Testis (tissue), 5 donors: ENCODE measurements at places on chromosomes 1 and 21. TPM values are rescaled to one million over a fixed set of nuclear protein-coding genes. Genes with fewer than 3 reads are reported as not detected.
A peak's percentile ranks its signal among the peaks of the same experiment; 100 is the strongest.

ADAMTSL4 gene
- 14.2 TPM for polyA plus RNA-seq

DNA sequence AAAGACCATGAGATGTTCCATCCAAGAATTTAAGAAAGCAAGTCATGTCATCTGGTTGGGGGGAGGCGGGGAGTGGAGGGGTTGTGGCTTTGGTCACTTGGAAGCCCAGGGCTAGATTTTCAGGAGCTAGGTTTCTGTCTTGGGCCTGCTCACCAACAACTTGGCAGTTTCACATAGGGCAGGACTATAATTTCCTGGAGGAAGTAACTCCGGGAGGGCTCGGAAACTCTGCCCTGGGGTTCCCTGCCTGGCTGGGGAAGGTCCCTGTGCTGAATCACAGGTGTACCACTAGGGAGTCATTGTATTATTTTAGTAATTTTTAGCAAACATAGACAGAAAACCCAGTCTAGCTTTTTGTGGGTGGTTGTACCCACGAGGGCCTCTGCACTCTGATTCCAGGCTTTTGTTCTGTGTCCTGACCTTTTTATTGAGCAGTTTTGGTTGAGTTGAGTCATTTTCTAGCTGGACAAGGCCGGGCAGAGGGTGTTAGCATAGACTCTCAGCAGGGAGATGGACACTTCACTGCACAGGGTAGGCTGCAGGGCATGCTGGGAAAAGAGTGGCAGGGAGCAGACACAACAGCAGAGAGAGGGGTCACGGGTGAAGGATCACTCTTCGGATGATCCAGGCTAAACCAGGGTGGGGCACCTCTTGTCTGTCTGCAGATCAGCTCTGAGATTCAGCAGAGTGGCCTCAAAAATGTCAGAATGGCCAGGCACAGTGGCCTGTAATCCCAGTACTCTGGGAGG is 144.7 kb downstream of the GRIK3 start:
- no peak overlapping the region for H3K4me3 ChIP-seq
- H3K27me3 ChIP-seq = no peaks in the 10 kb centered on the region
- no peaks in the 10 kb centered on the region for H3K36me3 ChIP-seq
- DNase-seq = no peak
- H3K27ac ChIP-seq = no peak overlapping the region

DNA sequence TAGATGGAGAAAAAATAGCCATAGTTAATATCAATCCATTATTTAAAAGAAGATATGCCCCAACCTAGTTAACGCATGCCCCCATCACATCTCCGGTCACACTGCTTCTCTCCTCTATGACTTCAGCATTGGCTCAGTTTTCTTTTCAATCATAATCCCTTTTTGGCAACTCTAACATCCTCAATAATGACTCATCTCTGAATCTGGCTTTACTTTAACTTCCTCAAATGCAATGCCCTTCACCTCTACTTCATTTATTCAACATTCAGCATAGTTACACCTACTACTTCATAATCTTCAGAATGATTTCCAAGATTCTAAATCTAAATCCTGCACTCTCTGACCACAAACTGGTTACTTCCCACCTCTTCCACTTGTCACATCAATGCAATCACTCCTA is 417.3 kb downstream of the USH2A start:
- H3K4me3 ChIP-seq = no peak overlapping the region
- no peaks in the 10 kb centered on the region for H3K4me1 ChIP-seq
- no peaks in the 10 kb centered on the region for H3K36me3 ChIP-seq
- DNase-seq = no peak

ATF6 gene
- 22.6 TPM for polyA plus RNA-seq

MX1 gene
- 18.0 TPM for polyA plus RNA-seq

DNA sequence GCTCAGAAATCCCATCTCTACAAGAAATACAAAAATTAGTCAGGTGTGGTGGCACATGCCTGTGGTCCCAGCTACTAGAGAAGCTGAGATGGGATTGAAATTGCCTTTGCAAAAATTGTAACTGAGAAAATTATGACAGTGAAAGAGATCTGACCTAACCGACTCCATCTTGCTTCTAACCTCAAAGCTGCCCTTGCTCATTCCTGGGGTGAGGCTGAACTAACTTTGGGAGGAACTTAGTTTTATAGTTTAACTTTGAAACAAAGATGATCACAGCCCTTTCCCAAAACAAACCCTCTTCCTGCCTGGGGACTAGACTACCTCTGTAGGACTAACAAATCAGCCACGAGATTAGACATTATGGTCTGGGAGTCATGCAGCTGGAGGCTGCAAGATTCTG is 33.8 kb upstream of the ERO1B start:
- no peak overlapping the region for H3K4me3 ChIP-seq
- H3K36me3 ChIP-seq = no peaks in the 10 kb centered on the region
- no peaks in the 10 kb centered on the region for H3K27me3 ChIP-seq
- no peaks in the 10 kb centered on the region for H3K4me1 ChIP-seq

- no peaks in the 10 kb centered on the region for H3K27me3 ChIP-seq
- no peak overlapping the region for H3K27ac ChIP-seq
- no peaks in the 10 kb centered on the region for H3K4me1 ChIP-seq
- no peaks in the 10 kb centered on the region for H3K36me3 ChIP-seq
- H3K4me3 ChIP-seq = no peak overlapping the region
- DNase-seq = no peak
Observed at GRCh38 chr1:101043776-101044175, 18.2 kb upstream of the DPH5 start.

RPTN gene
- not detected for polyA plus RNA-seq

GRCh38 chr1:5554111-5554510 is 438.1 kb downstream of the NPHP4 start:
- no peaks in the 10 kb centered on the region for H3K36me3 ChIP-seq
- H3K27ac ChIP-seq = no peak overlapping the region
- no peaks in the 10 kb centered on the region for H3K27me3 ChIP-seq
- DNase-seq = no peak

AKR7A3 gene
- 2.3 TPM for polyA plus RNA-seq

CCDC24 gene
- 64.9 TPM for polyA plus RNA-seq

KHDRBS1 gene
- polyA plus RNA-seq = 133 TPM

DNA sequence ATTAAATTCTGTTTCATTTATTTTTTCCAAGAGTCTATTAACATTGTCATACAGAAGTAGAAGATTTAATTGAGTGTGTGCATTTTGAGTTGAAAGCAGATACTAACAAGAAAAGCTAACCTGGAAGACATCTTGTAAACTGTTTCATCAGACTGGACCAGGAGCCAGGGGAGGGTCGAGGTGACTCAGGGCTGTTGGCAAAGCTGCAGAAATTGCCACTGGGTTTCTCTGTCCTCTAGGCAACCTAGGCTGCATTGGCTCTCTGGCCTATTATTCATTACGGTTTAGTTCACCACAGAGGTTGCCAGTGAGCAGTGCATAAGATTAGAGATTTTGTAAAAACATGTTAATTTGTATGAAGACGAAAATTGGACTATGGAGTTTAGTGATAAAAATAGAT is 27.5 kb downstream of the ERG start:
- H3K27ac ChIP-seq = no peak overlapping the region
- no peaks in the 10 kb centered on the region for H3K36me3 ChIP-seq
- H3K27me3 ChIP-seq = no peaks in the 10 kb centered on the region
- no peaks in the 10 kb centered on the region for H3K4me1 ChIP-seq

S100A8 gene
- 20.3 TPM for polyA plus RNA-seq

GRCh38 chr21:37538971-37539590 is 172.5 kb downstream of the DYRK1A start:
- H3K4me3 ChIP-seq = no peak overlapping the region
- H3K4me1 ChIP-seq = no peaks in the 10 kb centered on the region
- no peak for DNase-seq

DNA sequence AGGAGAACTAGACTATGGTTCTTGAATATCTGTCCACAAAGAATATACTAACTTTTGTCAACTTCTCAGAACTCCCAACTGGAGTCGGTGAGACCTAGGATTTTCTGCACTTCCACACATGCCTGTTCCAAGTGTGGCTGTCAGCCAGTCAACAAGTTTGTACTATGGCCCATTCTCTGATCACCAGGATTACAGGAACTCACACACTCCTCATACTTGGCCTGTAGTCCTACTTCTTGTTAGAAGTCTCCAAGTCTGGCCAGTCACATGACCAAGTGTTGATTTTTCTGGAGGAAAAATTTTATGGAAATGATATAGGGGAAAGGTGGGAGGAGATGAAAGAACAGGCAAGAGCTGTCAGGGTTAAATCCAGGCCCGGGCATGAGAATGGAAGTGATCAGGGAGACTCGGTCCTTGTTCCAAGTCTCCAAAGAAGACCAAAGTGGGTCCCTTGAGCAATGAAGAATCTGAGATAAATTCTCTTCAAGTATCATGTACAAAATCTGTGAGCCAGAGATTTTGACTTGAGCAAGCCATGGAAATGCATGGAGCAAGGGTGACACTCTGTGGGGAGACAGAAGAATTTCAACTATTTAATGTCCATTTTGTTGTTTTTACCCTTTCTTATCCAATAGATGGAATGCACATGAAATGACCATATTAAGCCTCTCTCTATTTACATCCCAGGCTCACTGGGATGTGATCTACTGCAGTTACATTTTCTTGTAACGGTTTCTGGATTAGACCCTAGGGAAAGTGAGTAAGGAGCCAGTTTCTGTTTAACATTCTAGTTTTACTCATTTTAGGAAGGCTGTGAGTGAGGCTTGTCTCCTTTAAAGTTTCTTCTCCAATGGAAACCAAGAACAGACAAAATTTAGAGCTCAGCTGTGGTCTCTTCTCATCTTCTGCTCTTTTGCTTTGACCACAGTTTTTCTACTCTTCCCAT is 320.9 kb downstream of the ASTN1 start:
- peak; percentile 28 for DNase-seq
- H3K27ac ChIP-seq = no peak overlapping the region
- H3K27me3 ChIP-seq = no peaks in the 10 kb centered on the region
- no peak overlapping the region for H3K4me3 ChIP-seq
- no peaks in the 10 kb centered on the region for H3K36me3 ChIP-seq
- H3K4me1 ChIP-seq = no peaks in the 10 kb centered on the region

DNA sequence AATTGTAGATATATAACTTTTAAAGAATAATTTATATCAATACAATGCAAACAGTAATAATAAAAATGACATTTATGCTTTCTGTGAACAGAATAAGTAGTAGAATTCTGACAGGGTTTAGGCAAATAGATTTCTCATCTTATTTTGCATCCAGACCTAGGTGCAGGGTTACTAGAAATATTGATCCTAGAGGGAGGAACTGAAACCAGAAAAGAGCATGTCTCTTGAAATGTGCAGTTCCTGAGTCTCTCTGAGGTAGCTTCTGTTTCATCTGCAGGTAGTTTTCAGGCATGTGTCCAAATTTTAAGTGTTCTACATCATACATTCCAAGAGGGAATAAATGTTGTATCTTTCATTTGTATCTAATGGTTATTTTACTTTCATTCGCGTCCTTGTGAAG is 631.9 kb upstream of the ADGRL4 start:
- no peaks in the 10 kb centered on the region for H3K36me3 ChIP-seq
- no peak overlapping the region for H3K27ac ChIP-seq
- H3K4me1 ChIP-seq = no peaks in the 10 kb centered on the region

DNA sequence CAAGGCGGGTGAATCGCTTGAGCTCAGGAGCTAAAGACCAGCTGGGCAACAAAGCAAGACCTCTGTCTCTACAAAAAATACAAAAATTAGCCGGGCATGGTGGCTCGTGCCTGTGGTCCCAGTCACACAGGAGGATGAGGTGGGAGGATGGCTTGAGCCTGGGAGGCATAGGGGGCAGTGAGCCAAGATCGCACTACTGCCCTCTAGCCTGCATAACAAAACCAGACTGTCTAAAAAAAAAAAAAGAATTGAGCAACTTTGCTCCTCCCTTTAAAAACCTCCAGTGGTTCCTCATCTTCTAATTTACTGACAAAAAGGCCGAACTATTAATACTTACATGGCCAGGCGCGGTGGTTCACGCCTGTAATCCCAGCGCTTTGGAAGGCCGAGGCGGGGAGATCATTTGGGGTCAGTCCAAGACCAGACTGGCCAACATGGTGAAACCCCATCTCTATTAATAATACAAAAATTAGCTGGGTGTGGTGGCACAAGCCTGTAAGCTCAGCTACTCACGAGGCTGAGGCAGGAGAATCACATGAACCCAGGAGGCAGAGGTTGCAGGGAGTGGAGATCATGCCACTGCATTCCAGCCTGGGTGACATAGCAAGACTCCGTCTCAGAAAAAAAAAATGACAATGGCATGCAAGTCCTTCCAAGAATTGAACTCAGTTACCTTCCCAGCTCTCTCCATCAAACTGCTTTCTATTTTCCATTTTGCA is 4.4 kb downstream of the ACBD3 start:
- peak; percentile 76 for DNase-seq
- no peaks in the 10 kb centered on the region for H3K27me3 ChIP-seq
- peaks cover 30% of the 10 kb centered on the region for H3K4me1 ChIP-seq
- H3K36me3 ChIP-seq = no peaks in the 10 kb centered on the region
- no peak overlapping the region for H3K27ac ChIP-seq

DNA sequence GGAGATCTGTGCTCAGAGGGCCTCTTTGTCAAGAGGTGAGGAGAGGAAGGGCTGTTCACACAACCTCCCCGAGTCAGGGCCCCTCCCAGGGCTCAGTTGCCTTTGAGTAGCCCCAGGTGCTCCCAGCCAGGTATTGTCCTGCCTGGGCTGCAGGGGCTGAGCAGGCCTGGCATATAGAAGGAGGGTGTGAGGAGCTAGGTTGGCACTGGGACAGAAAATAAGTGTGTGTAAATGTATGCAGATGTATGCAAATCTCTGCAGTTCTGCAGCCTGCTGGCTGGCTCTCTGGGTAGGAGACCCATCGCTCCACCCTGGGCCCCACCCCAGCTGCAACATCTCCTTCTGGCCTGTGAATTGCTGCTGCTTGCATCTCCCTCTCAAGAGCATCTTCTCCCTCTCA is 52.4 kb downstream of the NAV1 start:
- no peaks in the 10 kb centered on the region for H3K4me1 ChIP-seq
- H3K27me3 ChIP-seq = no peaks in the 10 kb centered on the region
- no peak overlapping the region for H3K4me3 ChIP-seq
- H3K36me3 ChIP-seq = no peaks in the 10 kb centered on the region
- H3K27ac ChIP-seq = no peak overlapping the region

GRCh38 chr1:47031059-47031458 is 7.6 kb downstream of the CYP4X1 start:
- no peak overlapping the region for H3K4me3 ChIP-seq
- DNase-seq = no peak
- peaks cover 8% of the 10 kb centered on the region for H3K4me1 ChIP-seq
- no peaks in the 10 kb centered on the region for H3K27me3 ChIP-seq
- H3K36me3 ChIP-seq = no peaks in the 10 kb centered on the region

NUDT4B gene
- 7.0 TPM for polyA plus RNA-seq

KRTAP19-3 gene
- not detected for polyA plus RNA-seq
